ENCODE measurements at places on chromosomes 16 and 17. TPM values are rescaled to one million over a fixed set of nuclear protein-coding genes. Genes with fewer than 3 reads are reported as not detected.

Gene RNFT1
- total RNA-seq = 25.7 TPM

Gene GRAP
- total RNA-seq = 1.5 TPM

Gene TBC1D3
- total RNA-seq = not detected

Gene TNFRSF13B
- total RNA-seq = 1.4 TPM

Gene GNGT2
- total RNA-seq = 1.4 TPM

Gene DRC7
- total RNA-seq = not detected

Gene ESRP2
- 87.5 TPM for total RNA-seq

Gene GGT6
- 185 TPM for total RNA-seq

Gene SLC25A19
- total RNA-seq = 10.7 TPM

Gene SLC43A2
- total RNA-seq = 19.4 TPM

Gene KRT12
- total RNA-seq = 3.9 TPM
